ENCODE measurements at places on chromosomes 3 and 15.

DNA sequence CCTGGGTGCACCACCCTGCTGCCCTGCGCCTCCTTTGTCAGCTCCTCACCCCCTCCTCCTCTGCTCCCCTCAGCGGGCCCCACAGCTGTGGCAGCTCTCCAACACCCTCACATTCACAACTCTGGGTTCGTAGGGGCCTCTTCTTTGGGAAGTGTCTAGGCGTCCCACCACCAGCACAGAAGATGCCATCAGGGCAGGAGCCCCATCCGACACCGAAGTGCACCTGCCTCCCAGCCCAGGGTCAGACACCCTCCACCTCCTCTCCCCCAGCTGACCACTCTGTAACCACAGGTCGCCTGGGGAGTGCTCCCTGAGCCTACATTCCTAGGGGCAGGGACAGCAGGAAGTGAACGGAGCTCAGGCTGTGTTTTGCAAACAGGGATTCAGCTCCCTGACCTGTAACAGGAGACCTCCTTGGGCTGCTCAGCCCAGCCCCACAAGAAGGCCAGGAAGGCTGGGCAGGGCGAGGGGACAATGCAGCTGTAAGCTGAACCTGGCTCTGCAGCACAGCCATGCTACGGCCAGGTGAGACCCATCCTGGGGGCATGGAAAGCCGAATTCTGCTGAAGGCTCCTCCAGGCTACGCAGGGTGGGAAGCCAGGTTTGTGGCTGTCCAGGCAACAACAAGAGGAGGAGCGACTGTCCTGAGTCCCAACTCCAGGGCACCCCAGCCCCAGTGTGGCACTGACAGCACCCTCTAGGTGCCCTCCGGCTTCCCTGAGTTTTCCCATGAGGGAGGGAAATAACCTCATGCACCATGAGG is 269.0 kb downstream of the GOLGA6L6 start:
- no peak for DNase-seq

DNA sequence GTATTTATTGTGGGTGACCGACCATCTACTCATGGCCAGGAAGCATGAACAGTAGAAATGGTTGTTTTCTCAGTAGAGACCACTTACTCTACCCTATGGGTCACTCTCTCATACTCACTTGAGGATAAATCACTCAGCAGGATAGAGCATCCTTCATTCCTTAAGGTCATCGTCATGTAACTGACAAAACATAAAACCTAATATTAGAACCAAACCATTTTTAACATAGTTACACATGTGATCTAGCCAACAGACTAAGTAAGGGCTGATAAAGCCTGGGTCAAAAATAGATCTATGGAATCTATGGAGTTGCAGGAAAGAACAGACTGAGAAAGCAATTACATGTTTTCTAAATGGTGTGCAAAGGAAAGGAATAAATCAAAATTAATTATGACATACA is 769.1 kb downstream of the NTRK3 start:
- DNase-seq: no peak

- peak; percentile 36 for DNase-seq
These were observed 46.1 kb downstream of the RFTN1 start for GRCh38 chr3:16467393-16467792.

GRCh38 chr15:92677999-92678398 is 22.4 kb upstream of the FAM174B start:
- DNase-seq: peak; percentile 60

DNA sequence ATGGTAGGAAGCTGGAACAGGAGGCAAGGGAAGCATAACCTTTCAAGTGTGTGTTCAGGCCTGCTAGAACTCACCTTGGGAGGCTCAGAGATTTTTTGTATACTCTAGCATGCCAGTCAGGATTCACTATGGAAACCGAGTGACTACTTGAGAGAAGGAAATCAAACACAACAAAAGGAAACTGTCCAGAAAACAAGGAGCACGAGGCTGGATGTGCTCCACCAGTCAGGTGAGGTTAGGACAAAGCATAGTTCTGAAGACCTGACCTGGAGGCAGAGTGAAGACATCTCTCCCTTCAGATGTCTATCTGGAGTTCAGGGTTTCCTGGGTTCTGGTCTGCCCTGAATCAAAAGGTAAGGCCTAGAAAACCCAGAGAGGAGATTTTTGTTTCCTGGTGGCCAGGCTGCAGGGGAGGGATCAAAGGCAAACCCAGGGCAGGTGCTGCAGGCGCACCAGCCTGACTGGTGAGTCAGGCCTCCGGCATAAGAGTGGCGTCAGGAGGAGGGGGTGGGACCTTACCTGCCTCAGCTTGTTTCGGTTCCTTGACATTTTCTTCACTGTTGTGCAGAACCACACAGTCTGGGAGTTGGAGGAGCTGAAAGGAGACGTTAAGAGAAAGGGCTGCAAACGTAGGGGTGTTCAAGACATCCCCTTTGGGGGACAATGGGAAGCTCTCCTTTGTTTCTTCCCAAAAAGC is 52.2 kb upstream of the OSBPL11 start:
- DNase-seq: no peak

DNA sequence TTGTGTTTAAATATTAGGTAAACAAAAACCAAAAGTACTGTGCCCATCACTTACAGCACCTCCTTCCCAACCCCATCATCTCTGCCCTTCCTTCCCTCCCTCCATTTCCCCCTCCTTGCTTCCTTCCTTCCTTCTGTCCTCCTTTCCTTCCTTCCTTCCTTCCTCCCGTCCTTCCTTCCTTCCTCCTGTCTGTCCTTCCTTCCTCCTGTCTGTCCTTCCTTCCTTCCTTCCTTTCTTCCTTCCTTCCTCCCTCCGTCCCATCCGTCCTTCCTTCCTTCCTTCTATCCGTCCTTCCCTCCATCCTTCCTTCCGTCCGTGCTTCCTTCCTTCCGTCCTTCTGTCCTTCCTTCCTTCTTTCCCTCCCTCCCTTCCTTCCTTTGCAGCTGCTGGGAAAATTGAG is 67.8 kb upstream of the SIAH2 start:
- no peak for DNase-seq

GRCh38 chr15:71437919-71438318 is 322.6 kb downstream of the THSD4 start:
- DNase-seq: no peak

- peak; percentile 36 for DNase-seq
These were observed 842 bp downstream of the PCCB start for GRCh38 chr3:136250903-136251460.

GRCh38 chr15:23069496-23070166 is 30.3 kb upstream of the TUBGCP5 start:
- no peak for DNase-seq

DNA sequence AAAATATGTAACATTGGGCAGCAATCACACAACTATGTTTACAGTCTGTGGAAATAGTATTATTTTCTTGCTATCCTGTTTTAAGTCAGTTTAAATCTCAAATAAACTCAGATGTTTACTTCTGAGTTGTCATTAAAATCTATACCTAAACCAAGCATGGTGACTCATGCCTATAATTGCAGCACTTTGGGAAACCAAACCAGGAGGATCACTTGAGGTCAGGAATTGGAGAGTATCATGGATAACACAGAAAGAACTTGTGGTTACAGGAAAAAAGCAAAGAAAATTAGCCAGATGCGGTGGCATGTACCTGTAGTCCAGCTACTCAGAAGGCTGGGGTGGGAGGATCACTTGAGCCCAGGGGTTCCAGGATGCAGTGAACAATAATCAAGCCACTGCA is 631.6 kb upstream of the EPHA6 start:
- no peak for DNase-seq

DNA sequence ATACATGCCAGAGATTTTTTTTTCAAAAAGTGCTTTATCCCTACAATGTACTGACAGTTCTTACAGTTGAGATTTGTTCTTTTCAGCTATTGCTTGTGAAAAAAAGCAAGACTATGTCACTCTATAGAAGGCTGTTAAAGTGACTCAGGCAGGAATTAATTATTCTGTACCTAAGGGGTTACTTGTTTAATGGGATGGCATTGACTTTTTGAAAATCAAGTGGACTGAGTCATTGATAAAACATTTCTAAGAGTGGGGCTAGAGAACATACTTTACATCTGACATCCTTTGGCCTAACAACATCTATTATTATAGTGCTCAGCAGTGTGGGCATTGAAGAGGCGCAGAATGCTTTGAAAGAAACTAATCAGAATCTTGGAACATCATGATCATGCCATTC is 34.3 kb downstream of the INTS14 start:
- DNase-seq: no peak

- DNase-seq: no peak
These were observed 61.8 kb downstream of the GAP43 start for GRCh38 chr3:115685097-115685496.

GRCh38 chr3:71172951-71173350 is 410.6 kb downstream of the FOXP1 start:
- DNase-seq: peak; percentile 69

GRCh38 chr3:188270423-188270972 is 116.5 kb downstream of the LPP start:
- DNase-seq: peak; percentile 73

DNA sequence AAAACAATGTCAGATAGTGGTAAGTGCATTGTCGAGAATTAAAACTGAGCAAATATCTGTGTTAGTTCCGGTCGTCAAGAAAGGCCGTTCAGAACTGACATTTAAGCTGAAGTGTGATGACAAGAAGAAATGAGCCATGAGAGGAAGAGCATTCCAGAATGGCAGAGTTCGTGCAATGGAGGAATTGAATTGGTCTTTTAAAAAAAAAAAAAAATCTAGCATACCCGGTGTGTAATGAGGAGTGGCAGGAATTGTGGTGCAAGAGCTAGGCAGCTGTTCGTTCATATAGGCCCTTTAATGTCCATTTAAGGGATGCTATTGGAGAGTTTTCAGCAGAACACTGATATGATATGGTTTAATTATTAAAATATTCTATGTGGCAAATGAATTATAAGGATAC is 2.6 kb upstream of the GBE1 start:
- DNase-seq: no peak

DNA sequence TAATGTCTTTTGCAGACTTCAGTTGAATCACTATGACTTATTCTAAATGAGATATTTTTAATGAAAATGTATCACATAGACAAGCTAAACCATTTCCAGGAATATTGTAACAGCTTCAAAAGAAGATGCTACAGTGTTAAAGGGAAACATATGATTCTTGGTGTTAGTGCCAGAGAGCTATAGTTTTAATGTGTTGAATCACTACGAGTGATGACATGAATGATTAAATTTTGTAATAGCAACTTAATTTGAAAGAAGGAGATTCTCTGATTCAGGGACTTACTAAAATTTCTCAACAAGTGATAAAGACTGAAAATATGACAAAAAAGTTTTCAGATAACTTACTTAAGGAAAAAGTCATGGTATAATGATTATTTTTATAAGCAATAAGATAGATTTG is 267.3 kb upstream of the SLITRK3 start:
- DNase-seq: no peak

GRCh38 chr15:37931868-37932267 is 2.6 kb upstream of the TMCO5A start:
- no peak for DNase-seq

- no peak for DNase-seq
These were observed 635 bp downstream of the CD276 start for GRCh38 chr15:73684581-73685455.

GRCh38 chr15:36235173-36235572 is 344.3 kb upstream of the CDIN1 start:
- no peak for DNase-seq

GRCh38 chr3:48650723-48651122 is 12.0 kb downstream of the CELSR3 start:
- no peak for DNase-seq

GRCh38 chr15:39907216-39907615 is 12.8 kb downstream of the GPR176 start:
- no peak for DNase-seq

- DNase-seq: no peak
These were observed 1101.4 kb downstream of the ROBO1 start for GRCh38 chr3:78666470-78666800.

DNA sequence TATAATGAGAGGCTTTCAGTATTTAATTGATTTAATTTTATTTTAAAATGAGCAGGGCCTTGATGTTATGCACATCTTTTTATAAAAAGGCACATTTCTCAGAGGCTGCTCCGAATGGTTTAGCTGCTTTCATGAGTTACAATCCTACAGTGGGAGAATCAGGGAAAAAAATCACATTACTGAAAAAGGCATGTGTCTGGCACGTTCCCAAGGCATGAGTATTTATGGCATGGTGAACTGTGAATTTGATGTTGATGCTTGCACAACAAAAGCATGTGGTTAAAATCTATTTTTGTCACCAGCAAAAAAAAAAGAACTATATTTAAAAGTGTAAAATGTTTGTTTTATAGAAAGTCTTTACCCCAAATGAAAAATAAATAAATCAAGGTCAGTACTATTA is 485.2 kb upstream of the ROBO2 start:
- DNase-seq: no peak

- DNase-seq: no peak
These were observed 10.7 kb upstream of the CYP11A1 start for GRCh38 chr15:74377831-74378766.

- DNase-seq: peak; percentile 34
These were observed 13.2 kb upstream of the ADPGK start for GRCh38 chr15:72796515-72797337.

GRCh38 chr15:98178861-98179260 is 218.4 kb downstream of the ARRDC4 start:
- no peak for DNase-seq

DNA sequence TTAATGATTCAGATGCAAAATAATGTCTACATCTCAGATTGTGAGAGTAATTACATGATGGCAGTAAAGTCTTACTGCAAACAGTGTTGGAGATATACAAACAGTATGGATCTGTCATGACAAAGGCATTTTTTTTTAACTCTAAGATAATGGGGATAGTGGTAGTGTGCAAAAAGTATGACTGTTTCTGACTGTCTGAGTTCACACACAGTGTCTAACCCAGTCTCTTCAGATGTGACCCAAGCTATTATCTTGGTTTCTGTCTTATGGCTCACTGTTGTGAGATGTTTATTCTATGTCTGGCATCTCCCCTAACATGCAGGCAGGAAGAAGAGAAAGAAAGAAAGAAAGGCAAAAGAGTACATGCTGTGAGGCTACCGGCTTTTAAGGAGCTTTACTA is 17.0 kb downstream of the RPL39L start:
- DNase-seq: no peak

DNA sequence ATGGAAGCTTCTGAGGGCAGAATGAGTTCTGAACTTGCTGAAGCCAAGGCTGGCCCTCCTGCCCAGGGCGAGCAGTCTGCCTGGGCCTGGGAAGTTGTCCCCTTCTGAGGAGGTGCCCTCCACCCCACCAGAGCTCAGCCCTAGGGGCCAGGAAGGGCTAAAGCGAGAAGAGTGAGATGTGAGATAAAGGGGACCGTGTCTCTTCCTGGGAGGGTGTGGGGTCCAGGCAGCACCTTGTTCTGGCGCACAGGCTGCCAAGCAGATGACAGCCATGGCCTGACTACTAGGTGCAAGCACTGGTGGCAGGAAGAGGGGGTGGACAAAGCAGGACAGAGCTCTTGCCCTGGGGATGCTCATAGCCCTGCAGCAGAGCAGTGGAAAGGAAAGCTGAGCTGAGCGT is 3.7 kb downstream of the PAK6 start:
- no peak for DNase-seq

- no peak for DNase-seq
These were observed 35.9 kb downstream of the CGNL1 start for GRCh38 chr15:57411945-57412768.

DNA sequence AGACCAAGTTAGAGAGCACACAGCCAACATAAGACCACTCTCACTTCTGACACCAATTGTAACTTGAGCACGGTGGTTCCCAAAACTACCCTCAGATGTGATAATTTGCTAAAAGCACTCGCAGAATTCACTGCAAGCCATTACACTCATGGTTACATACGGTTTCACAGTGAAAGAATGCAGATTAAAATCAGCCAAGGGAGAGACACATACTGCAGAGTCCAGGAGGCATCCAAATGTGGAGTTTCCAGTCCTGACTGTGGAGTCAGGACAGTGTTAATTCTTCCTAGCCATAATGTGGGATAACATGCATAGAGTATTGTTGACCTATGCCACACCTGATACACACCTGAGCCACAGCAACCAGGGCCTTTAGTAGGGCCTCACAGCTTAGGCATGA is 956.4 kb downstream of the NTRK3 start:
- no peak for DNase-seq
